Kidney glomerular epithelial cell (primary cell): ENCODE measurements at places on chromosomes 3 and 15.

DNA sequence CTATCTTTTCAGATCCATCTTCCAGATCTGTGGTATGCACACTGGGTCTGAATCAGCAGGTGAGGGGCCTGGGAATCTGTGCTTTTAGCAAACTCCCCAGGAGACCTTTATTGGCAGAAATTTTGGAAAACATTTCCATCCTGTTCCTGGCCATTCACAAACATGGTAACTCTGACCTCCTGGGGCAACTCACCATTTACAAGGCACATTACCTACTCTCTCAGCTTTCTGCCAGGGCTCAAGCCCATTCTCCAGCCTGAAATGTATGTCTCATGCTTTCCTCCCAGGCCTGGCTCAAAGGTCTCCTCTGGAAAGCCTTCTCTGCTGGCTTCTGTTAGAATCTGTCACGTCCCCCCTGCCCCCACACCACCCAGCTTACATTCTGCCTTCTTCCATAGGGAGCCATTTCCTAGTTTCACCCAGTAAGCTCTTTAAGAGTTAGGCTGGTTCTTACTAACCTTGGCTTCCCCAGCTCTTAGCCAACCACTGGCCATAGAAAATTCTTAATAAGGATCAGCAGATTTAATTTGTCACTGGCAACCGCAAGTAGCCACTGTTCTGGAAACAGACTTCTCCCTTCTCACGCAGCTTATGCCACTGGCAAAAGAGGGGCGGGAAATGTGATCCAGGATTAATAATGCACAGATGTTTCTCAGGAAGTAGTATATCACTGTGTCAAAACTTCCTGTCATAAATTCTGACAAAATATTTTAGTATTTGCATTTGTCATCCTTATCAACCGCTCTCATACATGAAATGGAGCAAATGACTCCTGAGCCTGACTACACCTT is 55.0 kb downstream of the RORA start:
- DNase-seq, result no peak

DNA sequence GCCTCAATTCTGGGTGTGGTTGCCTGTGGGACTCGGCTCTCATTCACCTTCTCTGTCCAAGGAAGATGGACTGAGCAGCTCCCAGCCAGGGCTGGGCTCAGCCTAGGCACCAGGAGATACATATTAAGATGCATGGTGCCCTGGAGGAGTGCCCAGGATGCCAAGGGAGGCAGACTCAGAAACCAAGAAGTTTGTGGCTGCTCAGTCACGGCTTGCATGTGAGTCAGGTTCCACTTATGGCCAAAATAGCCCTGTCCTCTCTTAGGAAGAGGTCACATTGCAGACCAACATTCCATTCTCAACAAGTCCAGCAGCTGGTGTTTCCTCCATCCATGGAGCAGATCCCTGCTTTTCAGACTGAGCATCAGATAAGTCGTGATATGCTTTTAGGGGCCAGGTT is 21.8 kb downstream of the CDCP1 start:
- DNase-seq, result peak; percentile 90

- DNase-seq, result no peak
Observed at GRCh38 chr15:47786371-47786770, 69.1 kb downstream of the SEMA6D start.

GRCh38 chr3:100155128-100155527 is 40.8 kb upstream of the FILIP1L start:
- no peak for DNase-seq

DNA sequence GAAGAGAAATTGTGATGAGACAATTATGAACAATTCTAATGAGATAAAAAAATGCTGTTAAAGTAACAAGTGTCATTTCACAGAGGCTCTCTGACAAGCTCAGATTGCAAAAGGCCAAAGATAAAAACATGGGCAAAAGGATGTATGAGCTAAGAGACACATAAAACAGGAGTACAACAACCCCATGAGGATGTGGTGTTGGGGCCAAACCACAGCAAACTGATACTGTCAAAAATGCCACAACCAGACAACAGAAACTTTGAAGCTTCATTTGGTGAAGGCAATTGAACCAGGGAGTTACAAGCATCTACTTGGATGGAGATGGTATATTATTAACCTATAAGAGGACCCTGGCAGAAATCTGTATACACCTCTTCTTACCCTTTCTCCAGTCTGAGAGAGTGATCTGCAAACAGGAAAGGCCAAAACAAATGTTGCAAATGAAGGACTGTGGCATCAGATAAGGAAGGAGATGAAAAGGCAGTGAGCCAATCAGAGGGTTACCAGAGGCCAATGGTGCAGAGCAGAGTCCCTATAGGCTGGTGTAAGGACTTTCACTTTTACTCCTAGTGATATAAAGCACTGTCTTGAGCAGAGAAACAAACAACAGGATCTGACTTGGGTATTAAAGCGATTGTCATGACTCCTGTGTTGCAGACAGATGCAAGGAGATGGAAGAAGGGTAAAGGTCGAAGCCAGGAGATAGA is 659.0 kb downstream of the NTRK3 start:
- no peak for DNase-seq

DNA sequence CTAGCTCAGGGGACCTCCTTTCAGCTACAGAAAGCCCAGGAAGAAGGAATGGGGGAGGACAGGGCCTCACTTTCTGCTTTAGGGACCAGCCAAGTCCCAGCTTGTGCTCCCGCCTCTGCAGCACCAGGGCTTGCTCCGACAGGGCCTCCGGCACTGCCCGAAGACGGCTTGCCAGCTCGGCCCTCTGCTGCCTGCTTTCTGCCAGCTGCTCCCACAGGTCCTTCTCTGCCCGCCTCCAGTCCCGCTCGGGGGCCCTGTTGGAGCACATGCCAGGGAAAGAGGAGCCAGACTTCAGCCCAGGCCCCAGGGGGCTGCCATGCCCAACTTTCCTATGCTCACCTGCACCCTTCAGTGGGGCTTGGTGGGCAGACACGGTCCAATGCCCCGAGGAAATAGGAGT is 4.3 kb upstream of the CLK3 start:
- no peak for DNase-seq

DNA sequence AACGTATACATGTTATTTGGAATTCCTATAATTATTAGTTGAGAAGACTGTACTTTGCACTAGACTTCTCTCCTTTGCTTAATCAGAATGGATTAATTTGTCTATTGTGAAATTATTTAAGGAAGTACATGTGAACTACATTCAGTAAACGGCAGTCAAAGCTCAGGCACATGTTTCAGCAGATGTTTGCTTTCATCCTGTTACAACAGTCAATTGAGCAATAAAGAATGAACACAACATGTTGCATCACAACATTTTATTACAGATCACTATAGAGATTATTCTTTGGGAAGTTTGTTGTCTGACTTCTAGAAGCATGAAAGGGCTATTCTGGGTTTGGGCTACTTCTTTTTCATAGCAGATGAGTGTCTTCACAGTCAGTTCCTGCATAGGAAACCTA is 39.2 kb downstream of the RAB27A start:
- DNase-seq, result no peak

- peak; percentile 26 for DNase-seq
Observed at GRCh38 chr3:14200841-14201240, 22.2 kb downstream of the LSM3 start.

DNA sequence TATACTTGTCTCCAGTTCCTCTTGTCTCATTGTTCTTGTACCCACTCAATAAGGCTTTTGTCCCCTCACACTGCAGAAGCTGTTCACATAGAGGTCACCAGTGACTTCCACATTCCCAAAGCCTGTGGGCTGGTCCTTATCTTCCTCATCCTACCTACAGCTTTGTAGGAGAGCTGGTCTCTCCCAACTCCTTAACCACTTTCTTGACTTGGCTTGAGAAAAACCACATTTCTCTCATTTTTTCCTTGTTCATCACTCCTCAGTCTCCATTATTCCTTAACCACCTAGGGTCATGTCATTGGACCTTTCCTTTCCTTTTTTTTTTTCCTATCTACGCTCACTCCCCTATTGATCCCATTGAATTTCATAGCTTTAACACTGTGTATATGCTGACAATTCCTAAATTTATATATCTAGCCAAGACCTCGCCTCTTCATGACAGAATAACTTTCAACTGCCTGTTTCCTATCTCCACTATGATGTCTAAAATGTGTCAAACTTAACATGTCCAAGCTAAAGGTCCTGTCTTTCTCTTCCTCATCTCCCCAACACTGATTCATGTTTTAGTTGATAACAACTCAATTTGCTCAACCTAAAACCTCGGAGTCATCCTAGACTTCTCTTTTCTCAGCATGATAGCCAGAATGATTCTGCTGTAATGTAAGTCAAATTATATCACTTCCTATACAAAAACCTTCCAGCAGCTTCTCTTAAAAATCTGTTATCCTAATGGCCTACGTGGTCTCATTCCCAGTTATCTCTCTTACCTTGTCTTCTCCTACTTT is 49.5 kb downstream of the CEP63 start:
- no peak for DNase-seq

DNA sequence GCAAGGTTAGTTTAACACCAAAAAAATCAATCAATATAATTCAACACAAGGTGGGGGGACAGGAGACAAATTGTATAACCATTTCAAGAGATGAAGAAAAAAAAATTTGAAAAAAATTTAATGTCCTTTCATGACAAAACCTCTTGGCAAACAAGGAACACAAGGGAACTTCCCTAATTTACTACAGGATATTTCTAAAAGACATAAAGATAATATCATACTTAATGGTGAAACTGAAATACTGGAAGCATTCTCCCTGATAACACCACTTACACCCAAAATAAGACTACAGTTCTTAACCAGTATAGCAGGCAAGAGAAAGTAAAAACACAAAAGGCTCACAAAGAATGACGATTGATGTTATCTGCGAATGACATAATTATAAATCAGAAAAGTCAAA is 44.7 kb downstream of the IFT57 start:
- no peak for DNase-seq

- no peak for DNase-seq
Observed at GRCh38 chr3:45126730-45127129, 19.4 kb downstream of the CDCP1 start.

GRCh38 chr3:169497567-169498257 is 165.8 kb downstream of the MECOM start:
- DNase-seq, result no peak

GRCh38 chr3:36597422-36597821 is 166.9 kb downstream of the DCLK3 start:
- peak; percentile 11 for DNase-seq

DNA sequence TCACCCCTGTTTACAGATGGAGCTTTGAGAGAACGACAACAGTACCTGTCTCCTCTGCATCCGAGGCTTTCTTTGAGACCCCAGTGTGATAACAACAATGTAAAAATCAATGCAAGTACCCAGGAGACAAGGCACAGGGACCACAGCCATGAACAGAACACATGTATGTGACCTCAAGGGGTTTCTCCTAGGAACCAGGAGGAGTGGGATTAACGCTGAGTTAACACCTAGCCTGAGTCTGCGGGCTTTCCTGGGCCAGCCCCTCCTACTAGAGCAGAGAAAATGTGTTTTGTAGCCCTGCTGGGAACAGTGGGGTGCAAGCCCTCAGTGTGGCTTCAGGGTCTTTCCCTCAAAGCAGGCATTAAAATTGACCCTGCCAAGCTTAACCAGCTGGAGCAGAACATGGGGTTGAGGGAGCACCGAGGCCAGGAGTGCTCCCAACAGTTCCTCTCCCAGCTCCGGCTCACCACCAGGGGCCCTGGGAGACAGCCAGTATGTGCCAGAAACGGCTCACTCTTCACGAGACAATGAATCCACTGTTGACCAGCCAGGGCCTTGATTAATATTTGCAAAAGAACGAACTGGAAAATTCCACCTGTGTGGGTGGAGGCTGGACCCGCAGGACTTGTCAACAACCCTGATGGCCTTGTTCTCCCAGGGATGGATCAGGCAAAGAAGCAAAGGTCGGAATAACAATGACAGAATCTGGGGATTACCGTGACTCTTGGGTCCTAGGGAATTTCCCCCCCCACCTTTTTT is 3.6 kb downstream of the CHDH start:
- peak; percentile 57 for DNase-seq

DNA sequence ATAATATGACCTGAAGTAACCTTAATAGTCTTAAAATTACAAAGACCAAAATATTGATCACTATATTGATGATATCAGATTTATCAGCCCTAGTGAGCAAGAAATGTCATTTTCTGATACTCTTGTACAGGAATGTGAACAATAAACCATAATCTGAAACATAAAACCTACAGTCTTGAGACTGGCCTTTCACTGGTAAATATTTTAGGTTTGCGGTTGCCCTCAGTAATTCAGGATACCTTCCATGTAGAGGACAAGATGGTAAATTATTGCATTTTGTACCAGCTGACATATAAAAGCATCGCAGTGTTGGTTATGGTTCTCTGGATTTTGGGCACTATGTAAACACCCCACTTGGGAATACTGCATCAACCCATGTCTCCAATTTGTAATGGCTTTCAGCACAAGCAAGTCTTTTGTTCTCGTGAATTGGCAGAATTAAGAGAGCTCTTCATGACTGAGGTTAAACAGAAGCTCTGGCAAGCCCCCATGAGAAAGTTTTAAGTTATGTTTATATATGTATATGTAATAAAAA is 128.5 kb downstream of the LMLN start:
- DNase-seq, result no peak

GRCh38 chr3:50652709-50653108 is 22.0 kb upstream of the DOCK3 start:
- DNase-seq, result no peak

DNA sequence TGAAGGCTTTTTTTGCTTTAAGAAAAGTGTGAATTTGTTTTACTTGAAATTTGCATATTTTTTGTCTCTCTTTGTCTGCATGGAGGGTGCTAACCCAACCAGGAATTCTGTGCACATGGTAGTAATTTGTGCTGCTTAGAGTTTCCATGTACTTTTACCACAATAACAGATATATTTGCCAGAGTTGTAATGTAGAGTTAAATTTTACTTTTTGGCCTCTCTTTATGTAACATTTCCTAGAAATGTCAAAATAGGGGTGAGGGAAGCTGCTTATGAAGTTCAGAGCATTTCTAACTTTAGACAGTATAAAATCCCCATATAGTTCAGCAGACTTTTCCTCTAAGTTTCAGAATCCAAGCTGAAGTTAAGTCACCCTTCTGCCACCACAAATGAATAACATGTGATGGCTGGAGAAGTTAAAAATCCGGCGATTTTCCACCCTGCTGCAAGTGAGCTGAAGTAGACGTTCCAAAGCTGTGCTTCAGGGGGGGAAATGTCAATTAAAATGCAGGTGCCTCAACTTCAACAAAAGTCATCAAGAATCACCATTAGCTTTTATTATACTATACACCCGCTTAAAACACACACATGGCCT is 385.7 kb upstream of the NR2F2 start:
- no peak for DNase-seq

- no peak for DNase-seq
Observed at GRCh38 chr3:45065373-45065720, 39.2 kb downstream of the CLEC3B start.

- DNase-seq, result no peak
Observed at GRCh38 chr3:195239121-195239520, 31.8 kb downstream of the XXYLT1 start.

GRCh38 chr3:133152681-133153220 is 114.6 kb downstream of the TMEM108 start:
- no peak for DNase-seq

GRCh38 chr3:49568965-49569364 is 14.7 kb downstream of the BSN start:
- no peak for DNase-seq

DNA sequence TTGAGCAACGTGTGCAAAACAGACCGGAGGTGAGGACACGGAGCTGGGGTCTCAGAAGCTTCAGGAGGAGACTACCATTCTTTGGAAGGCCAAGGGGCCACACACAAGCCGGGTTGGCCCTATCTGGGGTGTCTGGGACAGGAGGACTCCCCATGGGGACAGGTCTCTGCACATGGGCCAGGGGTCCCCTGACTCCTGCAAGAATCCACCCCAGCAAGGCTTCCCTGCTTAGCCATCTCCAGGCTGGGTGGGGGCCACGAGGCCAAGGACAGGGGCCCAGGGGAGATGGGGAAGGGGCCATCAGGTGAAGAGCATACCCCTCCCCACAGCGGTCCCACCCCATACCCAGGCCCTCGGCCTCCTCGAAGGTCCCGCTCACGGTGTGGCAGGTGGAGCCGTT is 38.5 kb downstream of the ADAMTS7 start:
- no peak for DNase-seq
